ENCODE measurements at places on chromosomes 3 and 15. TPM values are rescaled to one million over a fixed set of nuclear protein-coding genes. Genes with fewer than 3 reads are reported as not detected.

DNA sequence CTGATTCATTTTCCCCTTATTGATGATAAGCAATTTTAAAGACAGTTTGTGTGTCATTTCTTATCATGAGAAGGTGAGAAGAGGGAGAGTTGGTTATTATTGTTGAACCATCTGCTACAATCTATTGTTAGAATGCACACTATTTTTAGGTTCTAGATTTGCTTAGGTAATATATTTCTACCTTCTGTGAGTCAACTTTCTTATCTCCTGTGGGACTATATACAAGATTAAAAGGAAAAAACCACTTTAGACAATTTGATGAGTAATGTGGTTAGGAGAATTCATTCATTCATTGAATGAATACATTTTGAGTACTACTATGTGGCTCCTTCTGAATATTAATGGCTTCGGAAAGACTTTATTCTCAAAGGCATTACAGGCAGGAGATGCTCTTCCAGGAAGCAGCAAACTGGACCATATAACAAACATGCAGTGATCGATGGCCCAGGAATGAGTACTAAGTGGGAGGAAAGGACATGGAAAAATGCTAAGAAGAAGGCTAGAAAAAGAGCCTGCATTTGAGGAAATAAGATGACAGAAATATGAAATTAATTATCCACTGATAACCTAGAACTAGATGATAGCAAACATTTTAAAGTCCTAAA lies 22.4 kb downstream of the SPTSSB start:
- H3K36me3 ChIP-seq = no peaks in the 10 kb centered on the region
- H3K27ac ChIP-seq = no peak overlapping the region
- no peaks in the 10 kb centered on the region for H3K4me1 ChIP-seq
- no peaks in the 10 kb centered on the region for H3K27me3 ChIP-seq
- DNase-seq = no peak
- H3K4me3 ChIP-seq = no peak overlapping the region

DNA sequence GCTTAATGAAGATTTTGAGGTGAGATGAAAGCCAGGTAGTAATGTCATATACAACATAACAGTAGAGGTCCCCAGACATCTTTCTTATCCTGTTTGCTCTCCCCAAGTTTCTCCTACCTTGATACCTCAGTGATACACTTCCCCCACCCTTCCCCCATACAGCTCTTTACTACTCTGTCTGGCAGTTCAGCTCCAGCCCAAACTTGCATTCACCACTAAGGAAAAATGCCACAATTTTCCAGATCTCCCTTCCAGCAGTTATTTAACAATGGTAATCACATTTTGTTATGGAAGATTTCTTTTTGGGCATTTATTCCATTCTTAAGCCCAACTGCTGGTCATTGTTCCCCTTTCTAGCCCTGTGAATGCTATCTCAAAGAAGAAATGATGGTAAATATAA lies 34.9 kb upstream of the ITGA11 start:
- no peak for DNase-seq
- H3K27me3 ChIP-seq = no peaks in the 10 kb centered on the region

- no peaks in the 10 kb centered on the region for H3K36me3 ChIP-seq
- H3K27ac ChIP-seq = no peak overlapping the region
- no peak overlapping the region for H3K4me3 ChIP-seq
- DNase-seq = no peak
- no peaks in the 10 kb centered on the region for H3K27me3 ChIP-seq
Measured at GRCh38 chr15:78212008-78212407, 22.4 kb downstream of the ACSBG1 start.

DNA sequence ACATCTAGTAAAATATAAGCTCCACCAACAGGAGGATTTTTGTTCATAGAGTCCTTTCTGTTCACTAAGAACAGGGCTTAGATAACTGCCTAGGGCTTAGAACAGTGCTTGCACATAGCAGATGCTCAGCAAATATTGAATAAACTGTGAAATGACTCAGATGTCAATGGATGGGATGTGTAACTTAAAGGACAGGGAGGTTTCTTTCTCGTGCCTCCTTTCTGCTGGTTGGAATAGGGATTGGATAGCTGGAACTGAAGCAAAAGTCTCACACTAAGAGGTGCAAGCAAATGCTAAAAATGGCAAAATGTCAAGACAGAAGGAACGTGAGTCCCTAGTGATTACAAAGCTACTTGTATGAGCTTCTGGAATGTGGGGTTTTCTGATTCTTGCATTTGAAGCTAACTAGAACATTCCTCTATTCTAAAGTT lies 392.8 kb upstream of the WNT5A start:
- H3K27me3 ChIP-seq = no peaks in the 10 kb centered on the region
- no peak overlapping the region for H3K4me3 ChIP-seq
- no peaks in the 10 kb centered on the region for H3K4me1 ChIP-seq
- no peaks in the 10 kb centered on the region for H3K36me3 ChIP-seq
- H3K27ac ChIP-seq = no peak overlapping the region

DNA sequence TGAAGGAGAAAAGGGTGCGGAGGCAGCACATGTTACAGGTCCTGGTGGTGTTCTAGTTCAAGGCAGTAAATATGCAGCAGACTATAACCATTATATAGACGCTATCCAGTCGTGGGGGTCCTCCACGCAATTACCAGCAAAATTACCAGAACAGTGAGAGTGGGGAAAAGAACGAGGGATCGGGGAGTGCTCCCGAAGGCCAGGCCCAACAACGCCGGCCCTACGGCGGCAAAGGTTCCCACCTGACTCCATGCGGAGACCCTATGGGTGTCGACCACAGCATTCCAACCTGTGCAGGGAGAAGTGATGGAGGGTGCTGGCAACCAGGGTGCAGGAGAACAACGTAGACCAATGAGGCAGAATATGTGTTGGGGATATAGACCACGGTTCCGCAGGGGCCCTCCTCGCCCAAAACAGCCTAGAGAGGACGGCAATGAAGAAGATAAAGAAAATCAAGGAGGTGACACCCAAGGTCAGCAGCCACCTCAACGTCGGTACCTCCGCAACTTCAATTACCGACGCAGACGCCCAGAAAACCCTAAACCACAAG lies 89.0 kb upstream of the TPM1 start:
- H3K36me3 ChIP-seq = no peaks in the 10 kb centered on the region
- H3K4me1 ChIP-seq = no peaks in the 10 kb centered on the region
- DNase-seq = no peak
- H3K4me3 ChIP-seq = no peak overlapping the region
- no peaks in the 10 kb centered on the region for H3K27me3 ChIP-seq

DNA sequence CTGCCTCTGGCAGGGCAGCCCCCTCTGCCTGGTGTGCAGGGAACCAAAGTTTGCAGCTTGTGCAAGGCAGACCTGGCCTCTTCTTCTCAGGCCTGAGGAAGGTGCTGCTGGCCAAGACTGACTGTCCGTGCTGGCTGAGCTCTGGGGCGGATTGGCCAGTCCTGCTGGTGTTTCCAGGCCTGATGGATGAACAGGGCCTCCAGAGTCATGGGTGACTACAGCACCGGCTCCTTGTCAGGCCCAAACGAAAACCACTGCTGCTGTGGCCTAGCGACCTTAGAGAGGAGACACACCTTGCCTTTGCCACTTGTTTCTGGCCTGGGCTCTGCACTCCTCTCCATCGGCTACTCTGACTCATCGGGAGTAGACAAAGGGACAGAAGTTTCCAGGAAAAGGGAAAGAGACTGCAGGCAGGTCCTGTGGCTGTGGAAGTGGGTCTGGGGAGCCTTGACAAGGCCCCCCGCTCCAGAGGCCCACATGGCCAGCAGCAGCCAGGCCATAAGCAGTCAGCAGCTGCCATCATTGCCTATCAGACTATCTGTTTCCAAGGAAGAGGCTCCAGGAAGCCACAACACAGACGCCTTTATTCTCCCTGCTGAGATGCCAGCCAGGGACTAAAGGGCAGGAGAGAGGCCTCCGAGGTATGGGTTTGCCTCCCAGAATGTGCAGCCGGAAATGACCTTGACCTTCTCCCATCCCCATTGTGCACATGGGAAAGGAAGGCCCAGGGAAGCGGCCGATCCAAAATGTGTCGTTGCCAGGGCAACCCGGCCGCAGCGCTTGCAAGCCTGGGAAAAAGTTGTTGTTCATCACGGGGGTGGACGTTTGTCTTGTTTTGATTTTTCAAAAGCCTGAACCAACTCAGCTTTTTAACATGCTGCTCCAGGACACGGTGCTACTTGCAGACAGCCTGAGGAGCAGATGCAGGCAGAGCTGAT lies 160.5 kb downstream of the CHSY1 start:
- H3K4me3 ChIP-seq = no peak overlapping the region
- no peaks in the 10 kb centered on the region for H3K4me1 ChIP-seq
- H3K36me3 ChIP-seq = no peaks in the 10 kb centered on the region
- H3K27ac ChIP-seq = no peak overlapping the region

- H3K27me3 ChIP-seq = no peaks in the 10 kb centered on the region
- H3K4me3 ChIP-seq = no peak overlapping the region
- DNase-seq = no peak
- H3K4me1 ChIP-seq = no peaks in the 10 kb centered on the region
Measured at GRCh38 chr3:49222002-49222401, 50.6 kb downstream of the KLHDC8B start.

DNA sequence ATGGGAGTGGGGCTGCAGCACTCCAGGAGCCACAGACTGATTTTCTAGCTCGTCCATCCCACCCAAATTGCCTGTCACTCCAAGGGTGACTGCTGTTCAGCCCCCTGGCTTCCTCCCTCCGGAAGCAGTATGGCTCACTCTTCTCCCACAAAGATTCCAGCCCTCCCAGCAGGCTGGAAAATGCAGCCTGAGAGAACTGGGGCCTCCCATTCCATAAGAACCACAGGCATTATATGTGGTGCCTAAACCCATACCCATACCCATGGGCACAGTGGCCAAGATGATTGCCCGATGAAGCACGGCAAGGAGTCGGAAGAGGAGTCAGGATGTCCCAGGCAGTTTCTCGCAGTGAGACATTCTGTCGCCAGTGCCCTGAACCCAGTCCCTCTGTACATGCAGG lies 6.0 kb upstream of the VILL start:
- no peaks in the 10 kb centered on the region for H3K4me1 ChIP-seq
- DNase-seq = no peak
- H3K4me3 ChIP-seq = no peak overlapping the region
- H3K27me3 ChIP-seq = no peaks in the 10 kb centered on the region

DNA sequence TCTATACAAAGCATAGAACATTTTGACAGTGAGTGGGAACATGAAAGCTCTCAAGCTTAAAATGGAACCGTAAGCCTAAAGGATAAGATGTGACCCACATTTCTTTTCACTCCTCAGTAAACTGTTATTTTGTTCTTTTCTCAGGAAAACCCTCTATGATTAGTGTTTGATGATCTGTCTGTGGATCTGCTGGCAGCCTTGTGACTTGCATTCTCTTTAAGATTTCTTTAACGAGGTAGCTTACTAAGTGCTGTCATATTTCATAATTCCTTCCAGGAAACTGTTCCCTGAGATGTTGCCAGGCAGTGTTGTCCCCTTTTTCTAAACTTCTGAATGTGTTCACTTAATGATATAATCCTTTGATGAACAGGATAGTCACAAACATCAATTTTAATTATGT lies 167.6 kb downstream of the PYDC2 start:
- H3K27me3 ChIP-seq = no peaks in the 10 kb centered on the region
- no peaks in the 10 kb centered on the region for H3K4me1 ChIP-seq
- no peak for DNase-seq

The ZNF662 gene
- total RNA-seq = not detected

The FEZF2 gene
- total RNA-seq = not detected

The CPN2 gene
- total RNA-seq = not detected

The FGD5 gene
- 15.3 TPM for total RNA-seq

The ILDR1 gene
- total RNA-seq = 1.6 TPM

The UROC1 gene
- not detected for total RNA-seq
